ENCODE measurements at places on chromosomes 16 and 17.

DNA sequence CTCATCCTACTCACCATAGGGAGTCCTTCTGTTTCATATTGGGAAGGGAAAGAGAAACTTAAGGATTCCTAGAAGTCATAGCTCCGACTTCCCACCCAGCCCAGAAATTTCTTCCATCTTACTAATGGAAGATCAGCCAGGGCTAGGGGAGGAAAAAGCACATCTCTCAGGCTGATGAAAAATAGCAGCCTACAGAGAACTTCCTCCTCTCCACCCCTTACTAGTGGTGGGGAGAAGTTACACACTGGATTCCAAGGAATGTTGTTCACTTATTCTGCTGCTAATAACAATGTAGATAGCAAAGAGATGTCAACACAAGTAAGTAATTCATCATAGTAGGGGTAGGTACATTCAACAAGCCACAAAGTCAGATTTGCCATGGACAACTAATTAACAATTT, 94.4 kb downstream of the SPACA3 start:
- DNase-seq: no peak

- peak; percentile 53 for DNase-seq
Observed at GRCh38 chr17:57415751-57416207, 159.5 kb downstream of the MSI2 start.

DNA sequence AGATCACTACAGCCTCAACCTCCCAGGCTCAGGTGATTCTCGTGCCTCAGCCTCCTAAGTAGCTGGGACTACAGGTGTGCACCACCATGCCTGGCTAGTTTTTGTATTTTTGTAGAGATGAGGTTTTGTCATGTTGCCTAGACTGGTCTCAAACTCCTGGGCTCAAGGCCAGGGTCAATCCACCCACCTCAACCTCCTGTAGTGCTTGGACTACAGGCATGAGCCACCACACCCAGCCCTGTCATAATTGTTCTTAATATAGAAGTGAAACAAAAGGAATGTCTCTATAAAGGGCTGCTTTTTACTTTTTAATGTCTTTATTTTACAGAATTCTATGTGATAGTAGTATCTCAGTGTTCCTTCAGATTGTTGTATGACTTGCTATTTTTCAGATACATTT, 345.2 kb upstream of the TBX2 start:
- DNase-seq: no peak

- peak; percentile 82 for DNase-seq
Observed at GRCh38 chr16:50210266-50211038, 55.9 kb upstream of the ADCY7 start.

DNA sequence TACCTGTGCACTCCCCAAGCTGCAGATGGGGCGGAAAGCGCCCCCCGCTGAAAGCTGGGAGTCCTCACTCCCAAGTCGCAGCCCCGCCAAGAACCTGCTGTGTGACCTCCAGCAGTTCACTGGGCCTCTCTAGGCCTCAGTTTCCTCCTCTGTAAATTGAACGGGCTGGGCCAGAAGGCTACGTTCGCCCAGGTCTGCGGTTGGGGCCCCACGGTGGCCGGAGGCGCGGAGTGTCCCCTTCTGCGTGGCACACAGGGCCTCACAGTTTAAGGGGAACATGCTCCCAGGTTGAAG, 628 bp downstream of the GALK1 start:
- no peak for DNase-seq

- DNase-seq: no peak
Observed at GRCh38 chr17:47275245-47275984, 21.8 kb downstream of the ITGB3 start.

DNA sequence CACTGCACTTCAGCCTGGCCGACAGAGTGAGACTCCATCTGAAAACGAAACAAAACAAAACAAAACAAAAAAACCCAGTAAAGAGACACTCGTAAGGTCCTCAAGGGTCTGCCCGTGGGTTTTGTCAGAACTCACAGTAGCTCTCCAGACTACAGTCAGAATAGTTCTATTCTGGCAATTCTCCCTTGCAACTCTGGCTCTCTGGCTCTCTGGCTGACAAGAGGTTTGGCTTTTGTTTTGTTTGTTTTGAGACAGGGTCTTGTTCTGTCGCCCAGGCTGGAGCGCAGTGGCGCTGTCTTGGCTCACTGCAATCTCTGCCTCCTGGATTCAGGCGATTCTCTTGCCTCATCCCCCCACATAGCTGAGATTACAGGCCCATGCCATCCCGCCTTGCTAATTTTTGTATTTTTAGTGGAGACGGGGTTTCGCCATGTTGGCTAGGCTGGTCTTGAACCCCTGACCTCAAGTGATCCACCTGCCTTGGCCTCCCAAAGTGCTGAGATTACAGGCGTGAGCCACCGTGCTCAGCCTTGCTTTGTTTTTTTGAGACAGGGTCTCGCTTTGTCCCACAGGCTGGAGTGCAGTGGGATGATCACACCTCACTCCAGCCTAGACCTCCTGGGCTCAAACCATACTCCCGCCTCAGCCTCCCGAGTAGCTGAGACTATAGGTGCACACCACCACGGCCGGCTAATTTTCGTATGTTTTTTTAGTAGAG, 20.5 kb upstream of the CHP2 start:
- no peak for DNase-seq

GRCh38 chr17:76982408-76983074, 114.3 kb downstream of the MGAT5B start:
- no peak for DNase-seq

DNA sequence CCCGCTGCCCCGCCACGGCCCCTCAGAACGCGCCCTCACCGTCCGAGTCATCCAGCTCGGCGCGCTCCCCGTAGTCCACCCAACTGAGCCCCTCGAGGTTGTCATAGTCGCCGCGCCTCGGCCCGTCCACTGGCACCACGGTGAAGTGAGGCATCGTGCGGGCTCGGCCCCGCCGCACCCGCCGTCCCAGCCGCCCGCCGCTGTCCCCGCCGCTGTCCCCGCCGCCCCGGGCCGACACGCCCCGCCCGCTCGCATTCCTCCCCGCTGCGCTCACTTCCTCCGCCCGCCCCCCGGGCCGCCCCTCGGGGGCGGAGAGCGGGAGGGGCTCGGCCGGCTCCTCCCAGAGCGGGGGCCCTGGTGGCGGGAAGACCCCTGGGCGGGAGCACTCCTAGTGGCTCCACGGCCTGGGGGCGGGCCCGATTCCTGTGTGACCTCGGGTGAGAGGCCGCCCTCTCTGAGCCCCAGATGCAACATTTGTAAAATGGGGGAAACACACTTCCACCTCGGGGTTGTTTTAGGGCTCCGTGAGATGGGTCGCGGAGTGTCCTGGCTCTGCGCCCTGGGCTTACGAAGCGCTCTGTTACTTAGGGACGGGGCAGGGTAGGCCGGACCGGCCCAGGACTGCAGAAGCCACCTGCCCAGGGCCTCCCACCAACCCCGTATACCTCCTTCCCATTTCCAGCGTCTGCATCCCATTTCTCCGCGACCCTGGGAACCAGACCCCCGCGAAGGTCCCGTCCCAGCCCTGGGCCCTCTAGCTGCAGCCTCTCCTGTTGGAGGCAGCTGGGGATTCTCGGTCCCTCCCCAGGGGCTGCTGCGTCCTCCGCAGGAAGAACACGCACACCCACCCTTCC, at the start of gene SLC12A4:
Gene SLC12A4, minus strand, starts transcription at position 238 of the 854 bp plus-strand sequence. Its CDS starts 84 bp downstream, at position 154.
- DNase-seq: peak; percentile 28

DNA sequence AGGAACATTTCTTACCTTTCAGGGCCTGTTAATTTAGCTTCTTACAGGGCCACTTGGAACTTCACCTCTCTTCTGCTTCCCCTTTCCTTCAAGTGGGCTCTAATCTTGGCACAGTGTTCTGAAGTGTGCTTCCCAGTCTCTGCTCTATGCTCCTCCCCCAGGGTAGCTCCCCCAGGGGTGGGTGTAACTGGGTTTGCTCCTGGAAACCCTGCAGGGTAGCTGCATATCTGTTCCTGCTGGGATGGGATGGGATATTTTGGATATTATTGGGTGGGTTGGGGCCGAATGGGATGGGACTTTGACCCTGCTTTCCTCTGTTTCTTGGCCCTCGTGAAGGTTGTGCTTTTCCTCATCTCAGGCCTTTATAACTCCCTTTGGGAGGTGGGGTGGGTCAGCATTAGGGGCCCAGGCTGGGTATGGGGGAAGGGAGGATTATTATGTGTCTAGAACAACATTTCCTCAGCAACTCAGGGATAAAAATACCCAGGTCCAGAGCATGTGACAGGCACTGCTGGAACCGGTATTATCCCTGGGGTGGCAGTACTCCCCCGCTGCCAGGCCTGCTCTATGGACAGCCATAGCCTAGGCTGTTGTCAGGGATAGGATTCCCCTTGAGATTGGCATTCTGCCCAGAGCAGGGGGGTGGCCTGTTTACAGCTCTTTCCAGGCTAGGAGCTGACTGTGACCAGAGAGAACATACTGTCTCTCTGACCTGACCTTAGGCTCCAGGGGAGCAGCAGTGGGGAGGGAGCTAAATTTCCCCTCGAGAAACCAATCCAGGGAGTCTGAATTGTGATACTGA, 5.0 kb downstream of the NFE2L1 start:
- DNase-seq: peak; percentile 42

DNA sequence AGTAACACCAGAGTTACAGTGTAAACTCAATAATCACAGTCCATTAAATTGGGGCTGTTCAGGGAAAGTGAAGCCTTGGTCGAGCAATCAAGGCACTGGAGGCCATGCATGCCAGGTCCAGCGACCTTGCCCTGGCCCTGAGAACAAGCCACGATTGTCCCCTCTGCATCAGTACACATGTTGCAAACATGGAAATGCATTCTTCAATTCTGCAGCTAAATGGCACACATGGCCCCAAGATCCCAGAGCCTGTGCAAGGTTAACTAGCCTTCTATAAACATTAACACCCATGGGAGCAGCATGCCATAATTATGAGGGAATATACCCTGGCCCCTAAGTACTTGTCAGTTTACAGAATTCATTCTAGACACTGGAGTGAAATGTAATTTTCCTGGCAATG, 204.7 kb downstream of the HS3ST3B1 start:
- no peak for DNase-seq

GRCh38 chr16:23520500-23520899, 10.2 kb upstream of the GGA2 start:
- no peak for DNase-seq

DNA sequence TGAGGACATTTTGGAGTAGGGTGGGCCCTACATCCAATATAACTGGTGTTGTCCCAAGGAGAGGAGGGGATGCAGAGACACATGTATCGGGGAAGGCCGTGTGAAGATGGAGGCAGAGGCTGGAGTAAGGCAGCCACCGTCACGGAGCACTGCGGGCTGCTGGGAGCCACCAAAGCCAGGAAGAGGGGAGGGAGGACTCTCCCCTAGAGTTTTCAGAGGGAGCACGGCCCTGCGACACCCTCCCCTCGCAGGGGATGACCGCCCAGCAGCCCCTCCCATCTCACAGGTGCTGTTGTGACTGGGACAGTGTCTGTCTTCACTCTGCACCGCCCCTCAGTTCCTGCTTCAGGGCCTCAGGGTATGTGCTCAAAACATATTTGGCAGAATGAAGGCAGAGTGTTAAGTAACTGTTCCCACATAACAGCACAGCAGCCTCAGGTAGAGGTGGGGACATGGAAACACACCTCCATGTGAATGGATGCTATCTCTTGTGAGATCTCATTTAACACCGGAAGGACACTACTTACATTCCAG, 82.2 kb downstream of the RBFOX3 start:
- DNase-seq: no peak

GRCh38 chr17:29615048-29615385, 7.7 kb downstream of the CORO6 start:
- no peak for DNase-seq

GRCh38 chr16:57137043-57137442, 44.7 kb downstream of the CPNE2 start:
- no peak for DNase-seq

DNA sequence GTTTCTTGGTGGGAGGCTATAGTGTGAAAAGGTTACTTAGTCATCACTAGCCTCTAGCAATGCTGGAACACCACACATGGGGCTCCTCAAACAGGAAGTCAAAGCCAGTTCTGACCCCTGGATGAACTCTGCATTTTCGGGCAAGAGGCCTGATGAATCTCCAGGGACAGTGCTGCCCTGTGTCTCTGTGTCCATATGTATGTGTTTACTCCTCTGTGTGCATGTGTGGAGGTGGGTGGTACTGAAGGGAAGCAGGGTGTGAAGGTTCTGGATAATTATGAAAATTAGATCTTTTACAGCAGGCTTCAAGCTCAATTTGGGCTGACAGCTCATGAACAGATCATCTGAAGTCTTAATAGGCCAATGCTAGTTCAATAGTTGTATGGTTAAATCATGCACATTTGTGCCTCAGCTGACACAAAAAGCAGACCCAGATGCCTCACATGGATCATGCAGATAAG, 133.6 kb downstream of the SNX11 start:
- DNase-seq: no peak

DNA sequence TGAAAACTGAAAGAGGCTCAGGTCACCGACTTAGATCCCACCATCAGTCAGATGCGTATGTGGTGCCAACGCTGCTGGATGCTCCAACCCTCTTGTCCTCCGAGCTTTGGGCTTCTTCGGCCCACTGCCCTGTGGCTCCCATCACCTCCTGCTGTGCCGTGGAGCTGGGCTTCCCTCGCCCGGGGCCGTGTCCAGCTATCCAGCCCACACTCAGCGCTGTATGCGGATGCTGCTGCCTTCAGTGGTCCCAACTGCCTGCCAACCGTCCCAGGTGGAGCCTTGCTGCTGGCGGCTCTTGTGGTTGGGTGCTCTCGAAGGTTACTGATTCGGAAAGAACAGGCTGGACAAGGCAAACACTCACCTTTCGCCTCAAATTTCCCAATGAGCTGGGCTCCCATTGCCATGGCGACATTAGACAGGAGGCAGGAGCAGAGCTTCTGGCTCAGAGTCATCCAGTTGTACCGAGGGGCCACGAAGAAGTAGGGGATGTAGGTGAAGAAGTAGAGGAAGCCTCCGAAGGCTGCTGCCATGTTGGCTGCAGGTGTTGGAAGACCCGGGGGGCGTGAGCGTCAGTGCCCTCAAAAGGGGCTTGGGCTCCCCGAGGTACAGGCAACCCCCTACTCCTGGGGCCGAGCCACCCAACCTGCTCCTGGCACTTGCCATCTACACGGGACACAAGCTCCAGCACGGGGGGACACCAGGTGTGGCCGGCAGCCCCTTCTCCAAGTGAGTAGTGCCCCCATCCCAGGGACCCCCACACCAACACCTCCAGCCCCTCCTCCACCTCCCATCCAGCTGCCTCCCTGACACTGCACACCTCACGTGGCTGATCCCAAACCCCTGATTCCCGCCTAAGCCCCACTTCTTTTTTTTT, 32.2 kb downstream of the ABCA3 start:
- no peak for DNase-seq

DNA sequence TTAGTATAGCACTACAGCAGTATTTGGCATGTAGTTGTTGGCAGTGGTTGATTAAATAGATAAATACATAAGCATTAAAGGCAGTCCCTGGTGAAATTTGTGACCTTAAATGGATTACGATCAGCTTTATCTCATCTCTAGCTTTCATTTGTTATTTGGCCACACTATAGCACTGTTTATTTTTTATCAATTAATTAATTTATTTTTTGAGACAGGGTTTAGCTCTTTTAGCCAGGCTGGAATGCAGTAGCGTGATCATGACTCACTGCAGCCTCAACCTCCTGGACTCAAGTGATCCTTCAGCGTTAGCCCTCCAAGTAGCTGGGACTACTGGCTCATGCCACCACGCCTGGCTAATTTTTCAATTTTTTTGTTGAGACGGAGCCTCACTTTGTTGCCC, 18.7 kb upstream of the ARHGAP17 start:
- DNase-seq: no peak

GRCh38 chr16:86079255-86079885, 180.4 kb downstream of the IRF8 start:
- DNase-seq: no peak

- DNase-seq: no peak
Observed at GRCh38 chr16:79887541-79888540, 287.3 kb upstream of the MAF start.

All from G401 (cell line).